ENCODE measurements at places on chromosomes 7 and 10.

DNA sequence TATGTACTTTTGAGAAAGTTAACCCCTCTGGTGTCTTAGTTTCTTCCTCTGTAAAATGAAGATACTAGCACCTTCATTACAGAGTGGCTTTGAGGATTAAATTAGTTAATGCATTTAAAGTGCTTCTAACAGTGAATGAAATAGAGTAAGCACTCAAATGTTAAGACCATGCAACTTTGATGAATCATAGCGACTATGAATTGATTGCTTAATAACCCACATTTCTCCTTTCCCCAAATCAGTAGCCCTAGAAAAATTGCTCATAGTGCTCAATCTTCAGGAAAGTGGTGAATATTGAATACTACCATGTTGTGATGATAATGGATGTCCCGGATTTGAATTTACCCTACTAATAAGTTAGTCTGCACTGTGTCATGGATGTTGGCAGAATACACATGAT lies 48.1 kb downstream of the CD36 start:
- DNase-seq, result no peak

DNA sequence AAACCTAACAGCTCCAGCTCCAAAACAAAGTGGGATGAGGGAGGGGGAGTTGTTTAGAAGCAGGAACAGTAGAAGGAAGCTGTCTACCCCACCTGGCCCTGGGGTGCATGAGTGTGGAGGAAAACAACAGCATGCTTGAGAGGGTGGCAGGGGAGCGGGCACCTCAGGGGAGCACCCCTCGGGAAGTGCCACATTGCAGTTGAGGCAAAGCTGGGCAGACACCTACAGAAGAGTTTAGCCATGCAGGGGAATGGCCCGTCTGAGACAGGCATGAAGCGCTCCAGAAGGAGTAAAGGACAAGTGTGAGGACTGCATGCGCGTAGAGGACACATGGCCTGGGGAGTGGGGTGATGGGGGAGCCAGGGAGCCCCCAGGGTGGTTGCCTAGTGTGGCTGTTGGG lies 18.1 kb downstream of the CHAT start:
- no peak for DNase-seq

DNA sequence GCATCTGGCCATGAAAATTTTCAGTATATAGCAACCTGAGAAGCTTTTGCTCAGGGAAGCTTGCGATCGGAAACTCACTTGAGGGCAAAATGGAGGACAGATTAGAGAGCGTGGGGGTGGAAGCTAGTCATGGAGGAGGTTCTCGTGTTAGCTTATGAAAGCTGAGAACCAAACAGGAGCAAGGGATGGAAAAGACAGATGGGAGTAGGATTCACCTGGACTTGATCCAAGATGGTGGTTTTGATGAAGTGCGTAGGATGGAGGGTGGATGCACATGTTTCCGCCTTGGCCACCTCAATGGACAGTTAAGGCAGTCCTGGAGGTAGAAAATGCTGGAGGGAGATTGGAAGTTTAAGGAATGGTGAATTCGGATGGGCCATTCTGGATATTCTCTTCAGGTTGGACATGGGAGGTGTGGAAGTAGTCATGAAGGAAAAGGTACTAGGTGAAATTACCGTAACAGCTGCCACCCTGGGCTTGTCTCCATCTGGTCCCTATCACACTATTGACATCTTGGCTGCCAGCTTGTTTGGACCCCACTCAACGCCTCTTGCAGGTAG lies 6.3 kb upstream of the C10orf95 start:
- no peak for DNase-seq

DNA sequence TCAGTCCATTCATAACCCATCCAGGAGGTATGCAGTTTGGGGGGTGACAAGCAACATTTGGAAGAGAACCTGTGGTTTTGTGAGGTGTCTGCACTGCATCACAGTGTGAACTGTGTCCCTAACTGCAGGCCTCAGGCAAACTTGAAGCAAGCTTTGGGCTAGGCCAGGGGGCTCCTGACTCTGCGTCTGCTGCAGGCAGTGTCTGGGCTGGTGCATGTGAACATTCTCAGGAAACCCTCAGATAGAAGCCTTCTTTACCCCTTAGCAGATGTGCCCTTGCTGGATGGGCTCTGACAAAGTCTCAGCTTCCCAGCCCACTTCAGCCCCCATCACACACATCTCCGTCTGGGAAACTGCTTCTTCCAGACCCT lies 61.0 kb downstream of the VIPR2 start:
- no peak for DNase-seq

GRCh38 chr7:83579740-83580139 lies 69.2 kb downstream of the SEMA3E start:
- no peak for DNase-seq

- no peak for DNase-seq
Measured at GRCh38 chr7:13742126-13742525, 247.3 kb downstream of the ETV1 start.

DNA sequence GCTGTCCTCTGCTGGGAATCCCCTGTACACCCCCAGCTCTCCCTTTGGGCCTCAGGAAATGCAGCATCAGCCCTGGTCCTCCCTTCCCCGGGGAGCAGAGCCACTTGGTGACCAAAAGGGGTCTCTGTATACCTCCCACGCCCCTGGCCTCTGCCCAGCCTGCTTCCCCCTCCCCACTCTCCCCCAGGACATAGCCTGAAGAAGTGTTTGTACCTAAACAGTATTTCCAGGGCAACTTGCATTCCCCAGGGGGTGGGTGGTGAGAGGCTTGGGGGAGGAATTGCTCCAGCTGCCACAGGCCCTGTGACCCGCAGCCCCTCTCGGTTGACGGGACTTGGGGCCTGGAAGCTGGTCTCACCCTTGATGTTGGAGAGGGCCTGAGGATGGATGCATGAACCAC lies 39.3 kb downstream of the TMEM270 start:
- DNase-seq, result no peak

DNA sequence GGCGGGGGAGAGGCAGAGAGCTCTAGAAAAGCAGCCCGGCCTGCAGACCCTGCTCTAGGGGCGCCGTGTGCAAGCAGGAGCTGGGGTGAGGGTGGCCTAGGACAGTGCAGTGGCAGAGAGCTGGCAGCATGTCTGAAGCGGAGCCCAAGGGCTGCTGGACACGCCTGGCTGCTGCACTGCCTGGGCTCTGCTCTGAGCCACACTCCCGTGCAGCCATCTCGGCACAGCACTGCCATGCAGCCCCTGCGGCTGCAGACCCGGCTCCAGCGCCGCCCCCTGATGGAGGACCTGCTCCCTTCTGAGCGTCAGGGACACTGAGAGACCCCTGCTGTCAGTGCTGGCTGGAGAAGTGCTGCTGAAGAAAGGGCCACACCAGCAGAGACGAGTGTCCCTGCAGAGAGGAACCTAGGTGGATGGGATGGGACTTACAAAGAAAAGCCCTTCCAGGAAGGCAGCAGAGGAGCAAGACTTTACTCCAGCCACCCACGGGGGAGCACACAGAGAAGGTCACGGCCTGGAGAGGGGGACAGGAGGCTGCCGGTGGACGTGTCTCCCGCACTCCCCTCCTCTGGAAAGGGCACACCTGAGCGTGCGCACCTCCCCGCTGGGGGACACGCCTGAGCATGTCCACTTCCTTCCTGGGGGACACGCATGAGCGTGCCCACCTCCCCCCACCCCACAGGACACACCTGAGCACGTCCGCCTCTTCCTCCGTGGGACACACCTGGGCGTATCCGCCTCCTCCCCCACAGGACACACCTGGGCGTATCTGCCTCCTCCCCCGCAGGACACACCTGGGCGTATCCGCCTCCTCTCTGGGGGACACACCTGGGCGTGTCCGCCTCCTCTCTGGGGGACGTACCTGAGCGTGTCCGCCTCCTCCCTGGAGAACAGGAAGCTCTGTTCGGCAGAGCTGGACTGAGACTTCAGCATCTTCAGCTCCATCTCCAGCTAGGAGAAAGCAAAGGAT lies 252.9 kb downstream of the MAD1L1 start:
- DNase-seq, result no peak

DNA sequence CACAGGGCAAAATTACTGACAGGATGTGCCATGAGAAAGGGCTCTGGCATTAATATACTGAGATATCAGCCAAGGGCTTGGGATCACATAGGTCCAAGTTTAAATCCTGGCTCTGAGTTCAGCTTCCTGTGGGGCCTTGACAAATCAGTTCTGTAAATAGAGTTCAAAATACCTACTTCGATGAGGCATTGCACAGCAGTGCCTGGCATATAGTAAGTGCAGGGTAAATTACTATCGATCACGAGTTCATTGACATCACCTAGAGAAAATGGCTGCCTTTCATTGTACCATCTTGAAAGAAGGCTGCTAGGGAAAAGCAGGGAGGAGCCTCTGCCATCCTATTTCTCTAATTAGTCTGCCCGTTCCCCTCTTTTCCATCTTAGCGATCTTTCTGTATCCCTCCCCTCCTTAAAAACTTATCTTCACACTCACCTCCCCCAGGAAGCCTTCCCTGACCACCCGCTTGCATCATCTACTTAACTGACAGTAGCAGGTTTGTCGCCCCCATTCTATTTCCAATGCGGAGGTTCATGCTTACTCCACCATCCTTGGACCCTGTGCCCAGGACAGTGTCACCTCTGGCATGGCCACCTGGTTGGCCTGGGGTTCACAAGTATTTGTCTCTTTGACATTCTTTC lies 124.5 kb downstream of the C10orf105 start:
- no peak for DNase-seq

- no peak for DNase-seq
Measured at GRCh38 chr7:27546610-27547009, 116.1 kb downstream of the HIBADH start.

GRCh38 chr7:117403737-117404136 lies 23.6 kb downstream of the ASZ1 start:
- DNase-seq, result no peak

- no peak for DNase-seq
Measured at GRCh38 chr10:121662531-121662930, 64.3 kb upstream of the FGFR2 start.

DNA sequence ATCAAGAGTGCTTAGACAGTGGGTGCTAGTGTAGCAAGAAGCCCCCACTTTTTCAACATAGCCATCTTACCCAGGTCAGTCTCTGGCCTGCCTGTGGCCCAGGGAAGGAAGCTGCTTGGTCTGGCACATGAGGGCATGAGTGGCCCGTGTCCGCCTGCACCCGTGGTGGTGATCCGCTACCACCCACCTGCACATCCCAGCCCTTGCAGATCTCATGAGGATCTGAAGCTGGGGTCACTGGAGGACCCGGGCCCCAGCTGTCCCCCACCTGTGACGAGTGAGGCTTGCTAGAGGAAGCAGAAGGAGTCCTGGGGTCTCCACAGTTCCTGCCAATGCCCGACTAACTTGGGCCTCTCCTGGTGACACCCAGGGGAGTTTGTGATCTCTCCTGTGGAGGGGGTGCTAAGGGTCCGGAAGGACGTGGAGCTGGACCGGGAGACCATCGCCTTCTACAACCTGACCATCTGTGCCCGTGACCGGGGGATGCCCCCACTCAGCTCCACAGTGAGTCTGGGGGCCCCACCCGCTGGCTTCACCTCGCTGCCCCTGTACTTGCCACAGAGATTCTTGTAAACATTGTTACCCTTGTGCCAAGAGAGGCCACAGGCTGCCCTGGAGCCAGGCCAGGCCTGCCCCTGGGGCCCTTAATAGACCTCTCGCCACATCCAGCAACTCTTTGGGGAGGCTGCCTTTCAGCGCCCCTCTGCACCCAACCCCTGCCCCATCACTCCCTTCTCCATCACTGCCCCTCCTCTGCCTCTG lies 10.8 kb upstream of the VSIR start:
- no peak for DNase-seq

DNA sequence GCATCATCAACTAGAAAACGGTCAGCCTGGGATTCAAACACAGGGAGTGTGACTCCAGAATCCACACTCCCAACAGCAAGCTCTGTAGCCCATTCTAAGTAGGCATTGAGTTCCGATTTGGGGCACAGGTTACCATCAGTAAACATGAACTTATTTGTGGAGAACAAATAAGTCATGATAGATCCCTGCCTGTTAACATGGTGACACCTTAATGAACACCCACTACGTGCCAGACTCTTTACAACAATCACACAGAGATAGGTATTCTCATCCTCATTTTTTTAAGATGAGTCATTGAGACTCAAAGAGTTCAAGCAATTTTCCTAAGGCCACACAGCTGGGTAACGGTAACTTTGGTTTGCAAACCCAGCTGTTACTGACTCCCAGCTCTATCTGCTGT lies 91.5 kb downstream of the LYZL2 start:
- DNase-seq, result no peak

GRCh38 chr7:17988858-17989257 lies 38.8 kb downstream of the PRPS1L1 start:
- no peak for DNase-seq

GRCh38 chr7:159142199-159142598 lies 2.5 kb downstream of the VIPR2 start:
- DNase-seq, result no peak

DNA sequence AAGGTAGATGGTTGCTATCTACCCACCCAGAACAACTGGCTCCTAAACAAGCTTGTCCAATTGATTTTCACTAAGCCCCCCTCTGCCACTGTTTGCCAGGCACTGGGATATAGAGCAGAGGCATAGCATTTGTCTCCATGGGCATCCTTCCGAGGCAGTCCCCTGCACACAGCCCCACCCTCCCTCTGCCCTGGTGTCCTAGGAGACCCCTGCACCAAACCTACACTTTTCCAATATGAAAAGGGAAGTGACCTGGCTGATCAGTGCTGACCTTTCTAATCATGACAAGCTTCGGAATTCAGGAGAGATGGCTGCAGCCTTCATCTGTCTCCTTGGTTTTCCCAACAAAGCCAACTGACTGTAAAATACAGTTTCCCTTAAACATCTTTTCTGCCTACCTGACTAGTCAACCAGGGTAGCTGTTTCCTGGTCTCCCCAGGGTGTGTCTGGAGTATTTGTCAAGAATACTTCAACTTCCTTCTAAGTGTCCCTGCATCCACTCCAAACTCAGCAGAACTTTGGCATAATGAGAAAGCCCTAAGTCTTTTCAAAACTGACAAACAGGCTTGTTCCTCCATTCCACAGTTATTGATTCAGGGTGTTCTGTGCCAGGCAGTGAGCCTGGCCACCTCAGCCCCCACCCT lies 7.6 kb upstream of the SLC18A3 start:
- no peak for DNase-seq

GRCh38 chr7:25083201-25083600 lies 41.9 kb downstream of the CYCS start:
- DNase-seq, result no peak

- DNase-seq, result no peak
Measured at GRCh38 chr10:103104721-103105120, 88.4 kb downstream of the NT5C2 start.

DNA sequence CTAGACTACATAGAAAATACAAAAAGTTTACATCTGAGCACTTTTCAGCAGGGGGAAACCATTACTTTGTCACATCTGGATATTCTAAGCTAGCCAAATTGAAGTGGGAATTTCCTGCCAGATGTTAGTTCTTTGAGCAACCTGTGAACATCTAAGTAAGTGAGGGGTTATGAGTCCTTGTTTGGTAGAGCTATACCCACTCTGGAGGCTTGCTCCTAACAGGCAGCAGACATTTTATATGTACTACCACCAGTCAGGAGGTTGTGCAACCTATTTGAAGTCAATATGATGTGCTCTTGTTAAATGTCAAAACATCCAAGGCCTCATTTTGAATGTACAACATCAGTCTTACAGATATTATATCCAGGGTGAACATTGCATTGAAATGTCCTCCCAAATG lies 143.3 kb upstream of the KAT6B start:
- no peak for DNase-seq
